Ammon's horn (tissue), 1 donor: ENCODE measurements at places on chromosomes 11 and 22.

DNA sequence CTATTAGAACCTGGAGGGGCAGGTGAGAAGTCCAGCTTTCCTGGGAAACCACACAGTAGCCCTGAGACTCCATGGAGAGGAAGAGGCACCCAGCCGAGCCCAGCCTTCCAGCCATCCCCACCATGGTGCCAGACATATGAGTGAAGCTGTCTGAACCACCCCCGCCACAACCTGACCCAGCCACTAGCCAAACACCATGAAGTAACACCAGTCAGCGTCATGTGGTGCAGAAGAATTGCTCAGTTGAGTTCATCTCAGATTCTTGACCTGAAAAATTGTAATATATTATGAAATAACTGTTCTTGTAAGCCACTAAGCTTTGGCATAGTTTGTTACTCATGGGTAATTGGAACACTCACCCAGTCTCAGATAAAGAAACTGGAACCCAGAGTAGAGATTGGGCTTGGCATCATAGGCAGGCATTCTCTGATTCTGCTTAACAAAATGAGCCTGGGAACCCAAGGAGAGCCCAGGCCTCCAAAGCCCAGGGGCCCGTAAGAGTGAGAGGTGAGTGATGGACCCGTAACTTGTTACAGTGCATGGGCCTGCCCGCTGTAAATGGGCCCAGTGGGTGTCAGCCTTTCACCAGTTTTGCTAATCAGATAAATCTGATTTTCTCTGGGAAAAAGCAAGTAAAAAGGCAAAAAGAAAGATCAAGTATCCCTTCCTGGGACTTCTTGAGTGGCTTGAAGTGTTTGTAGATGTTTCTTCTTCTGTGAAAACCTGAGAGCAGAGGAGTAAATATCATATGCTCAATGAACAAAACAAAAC is 305.5 kb downstream of the DDX10 start:
- no peak for DNase-seq

DNA sequence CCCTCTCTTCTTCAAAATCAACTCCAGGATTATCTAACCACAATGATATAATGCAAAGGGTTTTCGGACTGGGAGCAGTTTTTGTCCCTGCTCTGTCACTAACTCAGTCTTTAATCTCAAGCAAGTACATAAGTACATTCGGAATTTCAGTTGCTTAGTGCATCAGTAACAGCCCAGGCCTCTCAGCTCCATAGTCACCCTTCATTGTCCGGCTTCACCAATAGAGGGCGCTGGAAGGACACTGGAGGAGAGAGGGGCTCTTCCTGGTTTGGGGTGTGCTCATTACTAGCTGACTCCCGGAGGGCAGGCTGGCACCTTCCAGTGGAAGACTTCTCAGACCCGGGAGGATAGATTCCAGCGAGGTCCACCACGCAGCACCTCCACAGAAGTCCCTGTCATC is 90.4 kb upstream of the PDGFD start:
- DNase-seq: no peak

DNA sequence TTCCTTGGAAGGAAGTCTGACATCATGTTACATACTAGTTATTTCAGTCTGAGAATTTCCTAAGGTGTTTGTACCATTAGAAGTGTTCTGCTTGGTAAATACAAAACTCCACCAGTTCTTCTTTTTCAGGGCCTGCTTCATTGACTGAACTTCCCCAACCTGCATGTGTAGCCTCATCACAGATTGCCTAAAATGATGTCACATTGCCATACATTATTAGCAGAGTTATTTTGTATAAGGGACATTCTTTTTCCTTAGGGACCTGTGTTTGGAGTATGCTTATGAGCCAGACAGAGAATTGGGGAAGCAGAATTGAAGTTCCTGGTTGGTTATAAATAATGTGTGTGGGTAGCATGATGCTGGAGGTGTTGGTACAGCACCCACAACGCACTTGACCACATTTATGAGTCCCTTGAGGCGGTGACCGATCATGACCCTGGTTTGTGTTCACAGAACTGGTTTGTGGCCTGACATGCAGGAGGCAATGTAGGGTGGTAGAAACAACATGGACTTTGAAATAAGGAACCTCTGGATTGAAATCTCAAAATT is 16.4 kb upstream of the MMP7 start:
- no peak for DNase-seq

DNA sequence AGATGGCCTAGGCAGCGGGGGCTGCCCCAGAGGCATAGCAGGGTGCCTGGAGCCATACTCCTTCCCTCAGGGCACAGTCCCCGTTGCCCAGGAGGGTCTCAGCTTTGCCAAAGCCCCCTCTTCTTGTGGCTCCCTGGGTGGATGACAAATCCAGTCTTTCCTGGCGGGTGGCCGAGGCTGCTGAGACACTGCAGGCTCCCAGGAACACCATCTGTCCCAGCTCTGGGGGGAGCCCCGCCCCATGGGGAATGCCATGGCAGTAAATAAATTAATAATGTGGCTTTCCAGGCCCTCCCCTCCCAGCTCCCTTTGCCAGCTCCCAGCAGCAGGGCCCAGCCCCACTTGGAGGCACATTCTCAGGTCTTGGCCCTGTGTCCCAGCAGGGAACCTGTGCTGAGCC is 45.0 kb downstream of the PDE2A start:
- DNase-seq: peak; percentile 74

- no peak for DNase-seq
These were observed 82.6 kb downstream of the LRRC32 start for GRCh38 chr11:76587820-76588454.

DNA sequence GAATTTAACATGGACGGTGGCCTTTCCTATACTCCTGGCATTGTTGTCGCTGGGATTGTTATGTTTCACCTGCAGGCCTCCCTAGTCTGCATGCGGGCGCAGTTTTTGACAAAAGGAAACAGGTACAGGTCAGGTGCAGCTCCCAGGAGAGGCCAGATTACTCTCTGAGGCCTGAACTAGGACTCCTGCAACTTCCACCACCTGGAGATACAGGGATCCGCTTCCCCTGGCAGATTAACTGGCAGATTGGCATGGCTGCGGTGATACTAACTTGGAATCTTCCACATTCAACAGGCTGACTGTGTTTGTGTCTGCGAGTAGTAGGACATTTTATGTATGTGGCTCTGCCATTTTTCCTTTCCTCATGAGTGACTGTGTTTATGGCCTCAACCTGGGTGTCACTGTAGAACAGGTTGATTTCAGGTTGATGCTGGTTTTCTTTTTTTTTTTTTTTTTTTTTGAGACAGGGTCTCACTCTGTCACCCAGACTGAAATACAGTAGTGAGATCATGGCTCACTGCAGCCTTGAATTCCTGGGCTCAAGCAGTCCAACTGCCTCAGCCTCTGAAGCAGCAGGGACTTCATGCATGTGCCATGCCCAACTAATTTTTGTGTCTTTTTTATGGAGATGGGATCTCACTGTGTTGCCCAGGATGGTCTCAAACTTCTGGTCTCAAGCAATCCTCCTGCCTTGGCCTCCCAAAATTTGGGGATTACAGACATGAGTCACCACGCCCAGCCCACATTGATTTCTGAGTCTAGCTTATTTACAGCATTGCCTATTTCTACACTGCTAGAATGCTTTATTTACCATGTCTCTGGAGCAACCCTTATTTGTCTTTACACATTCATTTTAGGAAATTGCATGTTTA is 1.7 kb upstream of the USP28 start:
- DNase-seq: no peak

DNA sequence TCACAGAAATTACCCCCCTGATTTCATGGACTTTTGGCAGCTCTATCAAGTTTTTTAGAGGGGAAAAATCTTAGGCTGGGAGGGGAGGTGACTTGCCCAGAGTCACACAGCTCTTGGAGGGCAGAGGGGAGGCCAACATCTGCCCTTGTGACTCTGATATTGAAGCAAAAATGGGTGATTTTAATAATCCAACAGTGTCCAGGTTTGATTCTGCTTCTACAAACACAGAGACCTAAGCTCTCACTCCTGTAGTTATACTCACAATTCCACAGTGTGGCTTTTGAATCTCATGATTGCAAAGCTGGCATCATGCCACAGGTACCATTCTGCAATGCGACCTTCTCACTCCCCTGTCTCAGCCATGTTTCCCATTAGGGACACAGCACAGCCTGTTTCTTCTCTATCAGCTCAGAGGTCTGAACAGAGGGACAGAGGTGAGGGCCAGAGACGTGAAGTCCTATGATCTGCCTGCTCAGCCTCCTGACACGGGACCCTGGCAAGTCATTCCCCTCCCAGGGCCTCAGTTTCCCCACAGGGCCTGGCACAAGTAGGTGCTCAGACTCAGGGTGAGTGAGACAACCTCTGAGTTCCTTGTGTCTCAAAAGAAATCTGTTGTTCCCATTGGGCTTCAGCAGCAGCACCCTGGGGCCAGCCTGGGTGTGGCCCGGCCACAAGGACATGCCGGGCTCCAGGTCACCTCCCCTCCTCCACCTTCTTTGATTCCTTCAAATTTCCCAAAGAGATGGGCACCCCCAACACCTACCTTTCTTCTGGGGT is 766 bp downstream of the APOL2 start:
- DNase-seq: peak; percentile 25
